ENCODE measurements at places on chromosomes 1 and 21. TPM values are rescaled to one million over a fixed set of nuclear protein-coding genes. Genes with fewer than 3 reads are reported as not detected.

GRCh38 chr1:26998429-26999300 lies 5.2 kb downstream of the TRNP1 start:
- DNase-seq: no peak

DNA sequence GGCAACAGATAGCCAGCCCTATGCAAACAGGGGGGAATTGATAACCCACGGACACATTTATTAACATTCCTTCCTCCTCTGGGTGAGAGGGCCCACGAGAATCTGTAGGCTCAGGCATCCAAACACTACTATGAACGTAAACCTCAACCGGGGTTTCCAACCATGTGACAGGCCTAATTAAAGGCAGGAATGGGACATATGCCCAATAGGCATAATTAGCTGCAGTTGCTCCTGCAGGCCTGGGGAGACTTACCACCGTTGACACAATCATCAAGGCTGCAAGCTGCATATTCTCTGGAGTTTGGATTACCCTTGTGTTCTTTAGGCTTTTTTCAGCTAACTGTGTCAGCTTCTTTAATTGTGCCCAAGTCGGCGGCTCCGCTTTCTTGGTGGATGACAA lies 22.2 kb upstream of the GBP1 start:
- DNase-seq: no peak

- no peak for DNase-seq
These were observed 221.3 kb downstream of the FOXD2 start for GRCh38 chr1:47659146-47659545.

DNA sequence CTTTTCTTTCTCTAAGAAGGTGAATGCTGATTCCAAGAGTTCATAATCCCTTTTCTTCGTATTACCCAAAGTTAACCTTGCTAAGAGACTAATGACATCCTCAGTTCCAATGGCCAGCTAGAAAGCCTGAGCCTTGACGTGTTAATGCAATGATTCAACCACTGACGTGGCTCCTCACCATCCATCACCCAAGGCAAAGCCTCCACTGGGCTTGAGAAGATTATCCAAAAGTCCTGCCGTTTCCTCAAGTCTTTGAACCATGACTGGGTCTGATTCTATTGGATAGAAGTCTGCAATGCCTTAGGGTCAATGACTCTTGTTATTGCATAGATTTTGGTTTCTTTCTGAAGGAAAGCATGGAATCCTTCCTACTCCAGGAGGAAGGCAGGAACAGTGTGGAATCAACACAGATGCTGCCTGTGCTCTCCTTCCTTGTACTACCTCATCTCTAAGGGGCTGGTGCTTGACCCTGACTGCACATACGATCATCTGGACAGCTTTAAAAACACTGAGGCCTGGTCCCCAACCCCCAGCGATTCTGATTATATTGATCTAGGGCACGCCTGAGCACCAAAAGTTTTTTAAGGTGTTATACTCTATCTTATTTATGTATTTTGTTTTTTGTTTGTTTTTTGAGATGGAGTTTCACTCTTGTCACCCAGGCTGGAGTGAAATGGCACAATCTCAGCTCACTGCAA lies 69.3 kb upstream of the ANGPTL1 start:
- no peak for DNase-seq

- DNase-seq: no peak
These were observed 110.4 kb downstream of the RERE start for GRCh38 chr1:8706995-8707396.

LRRC42 gene
- total RNA-seq: 63.5 TPM

TSPAN1 gene
- 4.5 TPM for total RNA-seq

PLD5 gene
- total RNA-seq: 3.0 TPM

TTC34 gene
- total RNA-seq: 3.1 TPM
